Inflammatory macrophage (primary cell): ENCODE measurements at places on chromosomes 2 and 18.

- DNase-seq: no peak
These were observed 20.6 kb upstream of the CHMP1B start for GRCh38 chr18:11830585-11830984.

DNA sequence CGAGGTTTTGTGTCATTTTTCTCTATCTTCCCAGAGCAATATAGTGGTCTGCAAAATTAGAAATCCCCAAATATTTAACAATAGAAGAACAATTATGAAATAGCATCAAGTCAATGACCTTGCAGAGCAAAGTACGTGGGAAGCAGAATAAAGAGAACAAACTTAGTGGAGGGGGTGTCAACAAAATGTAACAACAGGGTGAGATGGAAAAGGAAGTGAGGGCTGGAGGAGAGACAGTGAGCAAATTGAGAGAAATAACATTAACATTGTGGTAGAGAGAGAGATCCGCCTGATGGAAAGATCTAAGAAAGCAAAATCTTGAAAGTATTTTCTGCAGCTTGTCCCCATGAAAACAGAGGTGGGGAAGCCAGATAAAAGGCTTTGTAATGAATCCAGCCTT lies 23.4 kb downstream of the ARHGAP15 start:
- DNase-seq: peak; percentile 84

DNA sequence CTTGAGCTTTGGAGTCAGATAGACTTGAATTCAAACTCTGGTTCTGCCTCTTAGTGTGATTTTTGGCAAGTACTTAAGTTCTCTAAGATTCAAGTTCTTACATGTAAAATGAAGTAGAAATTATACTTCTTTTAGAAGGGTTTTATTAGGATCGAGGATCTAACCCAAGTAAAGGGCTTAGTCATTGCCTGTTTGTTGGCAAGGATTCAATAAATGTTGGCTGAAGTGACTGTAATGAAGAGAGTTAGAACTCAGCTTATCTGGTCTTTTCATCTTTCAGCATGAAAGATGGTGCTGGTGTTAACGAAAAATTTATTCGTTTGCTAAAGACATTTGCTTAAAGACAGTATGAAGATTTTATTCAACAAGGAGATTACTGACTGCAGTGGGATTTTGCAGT lies 315.9 kb upstream of the THUMPD2 start:
- no peak for DNase-seq

DNA sequence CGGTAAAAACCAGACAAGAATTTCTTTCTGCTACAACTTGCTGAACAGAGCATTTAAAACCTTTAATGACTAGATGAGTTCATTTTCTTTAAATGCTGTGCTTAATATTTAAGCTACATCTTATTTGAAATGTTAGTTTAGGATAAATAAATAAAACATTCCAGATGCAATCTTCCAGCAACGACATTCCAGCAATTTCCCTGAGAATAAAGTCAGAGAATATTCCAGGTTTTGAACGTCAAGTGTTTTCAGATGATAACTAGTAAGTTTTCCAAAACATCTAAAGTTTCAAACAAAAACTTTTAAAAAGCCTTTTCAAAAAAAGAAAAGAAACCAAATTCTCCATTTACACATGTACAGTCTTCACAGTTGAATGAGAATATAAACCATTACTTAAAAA lies 104.8 kb downstream of the PPP1R1C start:
- DNase-seq: no peak

- no peak for DNase-seq
These were observed 302.8 kb upstream of the CCDC68 start for GRCh38 chr18:55262021-55262560.

- DNase-seq: no peak
These were observed 95.7 kb downstream of the BCL2 start for GRCh38 chr18:63223837-63224236.
